ENCODE measurements at places on chromosomes 2 and 18.

- DNase-seq: no peak
These were observed 17.4 kb upstream of the STEAP3 start for GRCh38 chr2:119206201-119206600.

- DNase-seq: no peak
These were observed 7.4 kb downstream of the IL36A start for GRCh38 chr2:113012436-113013335.

- no peak for DNase-seq
These were observed 258.2 kb upstream of the THUMPD2 start for GRCh38 chr2:40037303-40037702.

DNA sequence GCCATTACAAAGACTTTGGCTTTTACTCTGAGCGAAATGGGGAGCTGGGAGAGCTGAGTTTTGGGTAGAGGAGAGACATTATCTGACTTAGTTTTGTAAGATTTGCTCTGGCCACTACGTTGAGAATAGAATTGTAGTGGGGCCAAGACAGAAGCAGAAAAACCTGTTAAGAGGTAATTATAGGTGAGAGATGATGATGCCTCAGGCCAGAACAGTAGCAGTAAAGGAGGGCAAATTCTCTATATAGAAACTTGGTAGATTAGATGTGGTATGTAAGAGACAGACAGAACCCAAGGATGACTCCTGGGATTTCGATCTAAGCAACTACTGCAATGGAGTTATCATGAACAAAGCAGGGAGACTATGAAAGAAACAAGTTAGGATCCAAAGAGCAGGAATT is 17.4 kb upstream of the CREB1 start:
- DNase-seq: no peak

DNA sequence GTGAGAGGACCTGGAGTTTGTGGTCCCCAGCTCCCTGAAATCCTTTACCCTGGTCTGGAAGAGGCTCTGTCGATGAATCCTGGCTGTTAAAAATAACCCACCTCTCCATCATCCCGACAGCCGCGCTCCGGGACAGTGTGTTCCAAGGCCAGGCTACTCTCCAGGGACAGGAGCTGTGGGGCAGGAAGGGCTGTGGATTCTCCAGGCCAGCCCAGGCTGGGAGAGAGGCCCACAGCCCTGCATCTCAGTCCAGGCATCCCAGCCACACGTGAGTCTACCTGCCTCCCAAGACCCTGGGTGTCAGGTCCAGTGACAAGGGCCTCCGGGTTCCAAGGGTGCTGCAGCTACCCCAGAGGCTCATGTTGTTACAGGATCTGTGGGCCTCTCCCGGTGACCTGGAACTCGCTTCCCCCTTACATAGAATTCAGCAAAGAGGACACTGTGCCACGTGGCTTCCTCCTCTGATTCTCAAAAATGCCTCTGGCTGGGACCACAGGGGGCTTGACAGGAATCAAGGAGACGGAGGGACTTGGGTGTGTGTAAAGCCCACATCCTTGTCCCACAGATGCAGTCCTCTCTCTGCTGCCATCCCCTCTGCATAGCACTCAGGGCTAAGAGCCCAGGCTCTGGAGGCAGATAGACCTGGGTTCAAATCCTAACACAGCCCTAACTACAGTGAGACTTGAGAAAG is 17.3 kb downstream of the ADRA2B start:
- DNase-seq: no peak
